ENCODE measurements at places on chromosomes 5 and 9. TPM values are rescaled to one million over a fixed set of nuclear protein-coding genes. Genes with fewer than 3 reads are reported as not detected.

DNA sequence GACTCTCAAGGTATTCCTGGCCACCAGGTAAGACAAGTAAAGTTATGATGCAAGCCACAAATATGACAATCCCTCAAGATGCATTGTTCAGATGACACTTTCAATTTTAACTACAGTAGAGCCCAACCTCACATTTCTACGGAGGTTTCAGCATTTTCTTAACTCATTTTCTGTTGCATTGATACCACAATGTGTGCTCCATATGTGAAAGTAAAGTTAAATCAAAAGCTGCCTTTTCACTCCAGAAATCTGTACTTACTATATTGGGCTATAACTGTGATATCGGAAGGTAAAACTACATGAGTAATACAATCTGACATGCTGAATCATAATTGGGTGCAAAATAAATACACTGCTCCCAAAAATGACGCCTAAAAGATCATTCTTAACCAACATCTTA is 333.6 kb upstream of the MEF2C start:
- DNase-seq, result no peak

The NFIB gene
- 87.3 TPM for total RNA-seq

The ENTPD2 gene
- total RNA-seq, result 10.0 TPM

DNA sequence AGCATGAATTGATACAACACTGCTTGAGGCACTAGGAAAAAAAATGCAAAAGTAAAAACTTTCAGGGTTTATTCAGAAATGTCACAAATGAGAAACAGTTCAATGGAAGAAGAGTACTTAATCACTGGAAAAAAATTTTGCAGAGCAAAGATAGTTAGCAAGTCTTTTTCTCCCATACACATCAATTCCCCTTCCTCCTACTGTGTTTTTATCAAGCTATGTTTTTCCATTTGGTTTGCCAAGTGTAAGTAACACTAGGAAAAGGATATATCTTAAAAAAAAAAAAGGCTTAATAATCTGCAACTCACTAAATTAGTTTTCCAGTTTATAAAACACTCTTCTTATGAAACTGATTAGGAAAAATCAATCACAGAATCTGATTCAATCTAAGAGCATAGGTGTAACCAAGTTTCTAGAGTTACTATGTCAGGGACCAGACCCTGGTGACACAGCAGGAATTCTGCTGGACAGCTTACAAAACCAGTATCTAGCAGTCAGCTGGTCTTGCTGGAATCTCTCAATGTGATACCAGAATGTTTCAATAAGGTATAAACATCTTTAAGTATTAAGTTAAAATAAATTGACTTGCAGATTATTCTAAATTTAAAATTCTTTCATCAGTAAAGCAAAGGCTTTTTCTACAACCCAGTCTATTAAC is 34.7 kb downstream of the RNF145 start:
- DNase-seq, result no peak

- DNase-seq, result no peak
Measured at GRCh38 chr9:68653141-68653595, 51.9 kb upstream of the PIP5K1B start.

The IGFBPL1 gene
- total RNA-seq, result 1.2 TPM

- no peak for DNase-seq
Measured at GRCh38 chr9:90086101-90086511, 481.3 kb downstream of the GADD45G start.

The TAS2R1 gene
- not detected for total RNA-seq
